ENCODE measurements at places on chromosomes 4 and X.

DNA sequence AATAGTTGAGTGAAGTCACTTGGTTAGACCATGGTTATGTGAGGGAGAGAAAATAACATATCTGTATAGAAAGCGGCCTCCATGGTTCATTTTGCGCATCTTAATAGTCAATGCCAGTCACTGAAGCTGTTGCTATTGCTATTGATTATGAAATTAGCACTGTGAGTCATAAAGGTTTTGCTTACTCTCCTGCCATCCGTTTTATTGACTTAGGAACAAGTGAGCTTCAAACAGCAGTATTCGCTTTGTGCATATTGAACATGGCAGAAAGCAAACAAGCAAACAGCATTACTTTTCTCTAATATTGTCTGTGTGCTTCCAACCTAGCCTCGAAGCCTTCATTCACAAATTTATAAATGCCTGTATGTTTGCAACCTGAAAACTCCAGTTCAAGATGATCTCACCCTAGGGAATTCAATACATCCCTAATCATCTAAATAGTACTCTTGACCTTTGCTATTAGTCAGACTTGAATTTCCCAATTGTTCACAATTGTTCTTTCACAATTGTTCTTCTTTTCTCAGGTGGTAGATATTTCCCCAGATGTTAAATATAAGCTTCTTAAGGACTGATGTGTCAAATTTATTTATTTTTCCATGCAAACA lies 55.9 kb upstream of the GABRA2 start:
- no peak for DNase-seq

- DNase-seq = no peak
These were observed 4.7 kb upstream of the GPR143 start for GRCh38 chrX:9770319-9770718.

DNA sequence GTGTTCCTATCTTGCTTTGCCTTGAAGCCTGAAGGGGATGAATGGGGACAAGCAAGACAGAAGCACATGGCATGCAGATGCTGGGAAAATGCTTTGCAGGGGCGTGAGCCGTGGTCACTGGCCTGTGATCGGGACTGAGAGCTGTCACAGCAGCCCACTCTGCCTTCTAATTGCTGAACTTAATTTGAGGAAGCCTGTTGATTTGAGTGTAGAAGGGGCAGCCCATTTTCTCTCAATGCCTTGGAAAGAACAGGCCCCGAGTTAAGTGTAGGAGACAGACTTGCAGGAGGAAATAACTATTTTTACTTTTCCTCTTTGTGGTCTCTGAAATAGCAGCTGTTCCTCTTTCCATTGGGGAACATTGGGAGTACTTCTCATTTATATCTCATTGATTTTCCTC lies 26.1 kb upstream of the TBC1D1 start:
- no peak for DNase-seq

GRCh38 chr4:64305565-64306254 lies 103.5 kb downstream of the TECRL start:
- DNase-seq = no peak

DNA sequence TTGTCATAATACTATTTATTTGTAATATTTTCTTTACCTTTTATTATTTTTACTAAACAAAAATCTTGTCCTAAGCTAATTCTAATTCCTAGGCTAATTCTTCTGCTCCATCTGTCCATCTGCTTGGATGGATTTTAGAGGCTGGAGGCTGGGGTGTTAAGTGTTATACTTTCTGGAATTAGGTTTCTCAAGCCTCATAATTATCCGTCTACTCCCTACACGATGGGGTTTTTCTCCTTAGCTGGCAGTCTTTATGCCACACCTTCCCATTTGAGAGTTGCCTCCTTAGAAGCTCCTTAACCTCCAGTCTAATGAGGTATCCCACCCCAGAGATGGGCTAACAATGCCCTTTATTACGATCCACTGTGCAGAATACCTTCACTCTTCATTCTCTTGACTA lies 37.6 kb upstream of the LGI2 start:
- DNase-seq = no peak

GRCh38 chr4:85556283-85556682 lies 81.3 kb downstream of the ARHGAP24 start:
- DNase-seq = no peak

GRCh38 chr4:173318240-173318639 lies 15.9 kb downstream of the HMGB2 start:
- no peak for DNase-seq

- no peak for DNase-seq
These were observed 32.8 kb upstream of the JAKMIP1 start for GRCh38 chr4:6232836-6233785.

GRCh38 chr4:109708435-109708834 lies 5.2 kb upstream of the CASP6 start:
- DNase-seq = no peak

GRCh38 chrX:123993904-123994635 lies 32.6 kb downstream of the STAG2 start:
- DNase-seq = no peak

DNA sequence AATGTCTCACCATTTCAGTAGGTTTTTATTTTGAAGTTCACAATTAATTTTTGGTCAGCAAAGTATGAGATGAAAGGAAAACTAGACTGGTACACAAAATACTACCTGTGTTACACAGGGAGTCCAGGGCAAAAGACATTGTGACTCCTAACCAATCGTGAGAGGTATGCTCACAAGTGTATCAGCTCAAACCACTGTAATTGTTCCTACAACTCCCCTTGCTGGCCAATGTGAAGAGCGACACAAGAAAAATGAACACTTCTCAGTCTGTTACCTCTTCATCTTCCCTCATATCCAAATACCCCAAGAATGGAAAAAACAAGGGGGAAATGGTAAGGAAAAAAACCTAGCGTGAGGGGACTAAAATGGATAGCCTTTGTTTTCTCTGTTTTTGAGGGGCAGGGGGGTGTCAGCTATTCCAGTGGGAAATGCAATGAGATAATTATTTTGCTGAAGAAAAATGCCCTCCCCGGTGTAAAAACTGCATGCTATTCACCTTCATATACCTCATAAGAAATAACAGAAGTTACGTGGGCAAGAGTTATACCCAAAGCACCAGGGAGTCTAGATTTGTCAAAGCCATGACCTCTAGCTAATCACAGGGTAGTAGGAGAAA lies 30.6 kb upstream of the NSUN7 start:
- DNase-seq = no peak

DNA sequence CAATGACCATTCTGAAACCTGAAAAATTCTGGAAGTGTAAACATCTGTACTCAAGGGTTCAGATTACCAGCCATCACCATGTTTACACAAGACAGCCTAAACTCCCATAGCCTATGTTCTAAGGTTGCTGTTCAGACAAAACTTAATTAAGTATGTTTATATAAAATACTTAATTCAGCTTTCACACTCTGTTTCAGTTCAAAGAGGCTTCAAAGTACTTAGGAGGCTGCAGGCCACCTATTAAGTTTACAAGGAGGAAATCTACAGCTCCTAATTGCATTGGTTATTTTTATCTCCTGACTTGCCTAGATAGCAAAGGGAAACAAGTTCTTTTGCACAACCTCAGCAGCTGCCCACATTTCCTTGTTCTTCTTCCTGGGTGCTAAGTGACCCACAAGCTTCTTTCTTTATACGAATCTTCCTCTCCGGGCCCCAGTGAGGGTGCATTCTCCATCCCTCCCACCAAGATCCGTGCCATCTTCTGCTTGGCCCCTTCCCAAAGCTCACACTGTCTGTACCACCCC lies 2.0 kb downstream of the GAK start:
- DNase-seq = no peak

DNA sequence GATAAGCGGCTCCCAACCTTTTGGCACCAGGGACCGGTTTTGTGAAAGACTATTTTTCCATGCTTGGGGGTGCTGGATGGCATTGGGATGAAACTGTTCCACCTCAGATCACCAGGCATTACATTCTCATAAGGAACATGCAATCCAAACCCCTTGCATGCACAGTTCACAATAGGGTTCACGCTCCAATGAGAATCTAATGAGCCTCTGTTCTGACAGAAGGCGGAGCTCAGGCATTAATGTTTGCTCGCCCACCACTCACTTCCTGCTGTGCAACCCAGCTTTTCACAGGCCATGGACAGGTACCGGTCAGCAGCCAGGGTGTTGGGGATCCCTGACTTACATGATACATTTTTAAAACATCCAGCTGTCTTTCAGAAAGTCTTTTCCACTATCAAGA lies 187.3 kb downstream of the SLC39A8 start:
- DNase-seq = no peak

DNA sequence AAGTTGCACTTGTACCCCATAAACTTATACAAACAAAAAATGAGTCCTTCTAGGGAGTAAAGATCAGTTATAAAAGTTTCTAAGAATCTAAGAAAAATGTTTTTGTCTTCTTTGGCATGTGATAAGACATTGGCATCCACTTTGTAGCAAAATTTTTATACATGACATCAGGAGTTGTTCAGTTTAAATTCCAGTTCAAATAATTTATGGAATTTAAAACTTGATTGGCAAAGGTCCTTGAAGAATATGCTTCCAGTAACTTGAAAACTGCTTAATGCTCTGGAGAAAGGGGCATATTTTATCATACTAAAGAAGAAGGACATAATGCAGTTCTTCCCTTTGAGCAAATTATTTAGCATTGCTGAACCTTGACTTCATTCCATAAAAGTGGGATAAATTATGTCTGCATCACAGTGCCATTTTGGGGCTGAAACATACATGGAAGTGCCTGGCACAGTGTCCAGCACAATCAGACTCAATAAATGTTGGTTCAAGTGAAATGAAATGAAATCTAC lies 163.3 kb upstream of the IL15 start:
- no peak for DNase-seq

DNA sequence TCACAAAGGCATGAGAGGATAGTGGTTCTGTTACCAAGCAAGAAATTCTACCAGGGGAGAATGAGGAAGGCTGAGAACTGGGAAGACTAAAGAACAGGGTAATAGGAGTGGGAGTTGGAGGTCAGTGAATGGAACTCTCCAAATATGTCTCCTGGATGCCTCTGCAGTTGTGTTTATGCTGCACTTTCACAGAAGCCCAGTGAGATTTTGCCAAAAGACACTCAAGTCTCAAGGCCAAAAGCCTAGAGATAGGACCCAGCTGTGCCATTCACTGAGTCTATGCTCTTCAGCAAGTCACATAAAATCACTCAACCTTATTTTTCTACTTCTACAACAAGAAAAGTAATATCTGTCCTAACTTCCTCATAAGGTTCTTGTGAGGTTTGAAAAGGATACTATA lies 285.4 kb downstream of the UNC5C start:
- DNase-seq = no peak

GRCh38 chrX:34863906-34864305 lies 78.7 kb upstream of the FAM47B start:
- DNase-seq = no peak

GRCh38 chr4:123430031-123430430 lies 33.4 kb downstream of the SPRY1 start:
- DNase-seq = no peak

DNA sequence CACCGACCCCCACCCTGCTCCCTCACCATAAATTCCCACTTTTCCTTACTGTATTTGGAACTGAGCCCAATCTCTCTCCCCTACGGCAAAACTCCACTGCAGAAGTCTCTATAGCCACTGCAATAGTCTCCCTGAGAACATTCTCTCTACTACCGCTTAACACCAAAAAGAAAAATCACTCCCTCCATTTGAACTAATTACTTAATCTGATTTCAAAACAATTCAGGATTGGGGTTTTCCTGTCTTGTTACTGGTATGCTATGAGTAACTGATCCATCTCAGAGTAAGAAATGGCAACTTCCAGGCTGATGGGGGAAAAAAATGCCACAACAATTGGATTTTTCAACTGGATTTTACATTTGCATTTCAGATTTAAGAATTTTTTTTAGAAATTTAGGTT lies 5.8 kb downstream of the PAPSS1 start:
- no peak for DNase-seq

- no peak for DNase-seq
These were observed 2.4 kb upstream of the MBNL3 start for GRCh38 chrX:132491191-132491590.

GRCh38 chr4:147950841-147951240 lies 219.0 kb downstream of the ARHGAP10 start:
- DNase-seq = no peak

- DNase-seq = no peak
These were observed 7.3 kb upstream of the SH3BP2 start for GRCh38 chr4:2785613-2786012.

DNA sequence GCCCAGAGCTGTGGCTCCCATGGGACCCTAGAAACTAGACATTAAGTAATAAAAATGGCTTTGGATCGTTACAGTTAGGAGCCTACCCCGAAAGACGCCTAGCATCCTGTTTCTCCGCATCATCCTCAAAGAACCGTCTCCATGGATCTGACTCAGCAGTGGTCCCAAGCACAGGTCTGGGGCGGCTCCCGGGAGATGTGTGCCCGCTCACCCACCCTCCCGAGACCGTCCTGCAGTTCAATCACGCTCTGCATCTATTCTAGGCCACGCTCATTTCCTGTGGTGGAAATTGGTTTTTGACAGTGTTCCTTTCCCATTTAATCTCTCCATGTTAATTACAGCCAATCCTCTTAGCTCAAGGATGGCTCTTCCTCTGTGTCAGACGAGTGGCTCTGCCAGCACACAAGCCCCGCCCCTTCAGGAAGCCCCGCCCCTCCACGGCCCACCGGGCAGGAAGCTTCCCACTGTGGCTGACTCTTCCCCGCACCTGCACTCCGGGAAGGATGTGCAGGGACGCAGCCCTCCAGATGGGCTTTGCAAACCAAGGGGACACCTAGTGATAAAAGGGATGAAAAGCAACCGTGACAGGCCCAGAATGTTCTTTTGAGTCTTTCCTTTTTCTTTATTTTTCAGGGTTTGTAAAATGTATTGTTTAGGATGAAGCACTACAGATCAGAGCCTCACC lies 34.5 kb upstream of the HELT start:
- peak; percentile 20 for DNase-seq

GRCh38 chrX:13258725-13259124 lies 61.1 kb downstream of the ATXN3L start:
- DNase-seq = no peak

DNA sequence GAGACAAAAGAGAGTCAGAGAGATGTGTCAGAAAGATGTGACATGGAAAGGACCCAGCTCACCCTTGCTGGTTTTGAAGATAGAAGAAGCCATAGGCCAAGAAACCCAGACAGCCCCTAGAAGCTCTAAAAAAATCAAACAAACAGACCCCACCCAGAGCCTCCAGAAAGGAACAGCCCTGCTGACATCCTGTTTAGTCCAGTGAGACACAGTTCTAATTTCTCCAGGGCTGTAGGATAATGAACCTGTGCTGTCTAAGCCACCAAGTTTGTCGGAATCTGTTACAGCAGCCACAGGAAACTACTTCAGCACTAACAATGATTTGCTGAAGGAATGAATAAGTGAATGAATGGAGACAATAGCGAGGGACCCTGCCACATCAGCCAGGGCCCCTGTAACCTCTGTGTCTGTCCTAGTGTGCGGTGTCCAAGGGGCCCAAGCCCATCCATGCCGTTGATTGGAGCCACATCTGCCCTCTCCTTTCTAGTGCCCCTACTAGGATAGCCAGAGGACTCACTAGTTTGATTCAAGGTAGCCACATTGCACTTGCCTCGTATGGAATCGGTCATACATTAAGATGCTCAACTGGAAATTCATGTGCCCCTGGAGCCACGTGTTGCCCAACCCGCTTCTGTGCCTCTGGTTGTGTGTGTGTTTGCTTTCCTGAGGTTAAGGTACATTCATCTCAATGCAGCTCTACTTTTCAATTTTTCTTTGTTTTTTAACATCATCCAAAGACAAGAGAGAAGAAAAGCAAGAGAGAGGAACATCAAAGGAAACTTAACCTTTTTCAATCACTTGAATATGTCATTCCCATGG lies 32.5 kb upstream of the SLC2A9 start:
- DNase-seq = no peak
